Foreskin keratinocyte (primary cell): ENCODE measurements at places on chromosomes 13 and 19.

GRCh38 chr19:49690656-49691242 is at the start of gene CPT1C:
Gene CPT1C, plus strand, starts transcription at chr19:49691116. Its CDS starts 1,137 bp downstream, at chr19:49692253.
- DNase-seq: no peak

GRCh38 chr19:1755467-1756171 is 2.3 kb downstream of the ONECUT3 start:
- no peak for DNase-seq

DNA sequence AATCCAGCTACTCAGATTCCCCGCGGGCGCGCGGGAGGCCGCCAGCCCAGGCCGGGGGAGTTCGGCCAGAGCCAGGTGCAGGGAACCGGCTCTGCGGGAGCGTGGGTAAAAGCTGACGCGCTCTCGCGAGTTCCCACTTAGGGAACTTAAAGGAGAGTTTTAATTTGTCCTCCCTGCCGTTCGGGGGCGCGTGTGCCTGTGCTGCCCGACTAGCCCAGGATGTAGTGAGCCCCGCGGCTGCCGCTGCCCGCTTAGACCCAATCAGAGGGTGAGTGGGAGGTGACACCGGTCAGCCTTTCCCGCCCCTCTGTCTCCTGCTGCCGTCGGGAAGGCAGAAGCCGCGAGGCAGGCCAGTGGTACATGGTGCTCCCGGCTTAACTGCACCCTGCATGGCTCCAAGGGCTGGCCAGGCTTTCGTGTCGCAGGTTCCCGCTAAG is 36.0 kb upstream of the NEK3 start:
- DNase-seq: peak; percentile 44

- DNase-seq: no peak
Measured at GRCh38 chr19:55820037-55820436, 11.8 kb downstream of the NLRP11 start.

GRCh38 chr19:16875584-16876555 is 12.9 kb upstream of the F2RL3 start:
- DNase-seq: no peak

DNA sequence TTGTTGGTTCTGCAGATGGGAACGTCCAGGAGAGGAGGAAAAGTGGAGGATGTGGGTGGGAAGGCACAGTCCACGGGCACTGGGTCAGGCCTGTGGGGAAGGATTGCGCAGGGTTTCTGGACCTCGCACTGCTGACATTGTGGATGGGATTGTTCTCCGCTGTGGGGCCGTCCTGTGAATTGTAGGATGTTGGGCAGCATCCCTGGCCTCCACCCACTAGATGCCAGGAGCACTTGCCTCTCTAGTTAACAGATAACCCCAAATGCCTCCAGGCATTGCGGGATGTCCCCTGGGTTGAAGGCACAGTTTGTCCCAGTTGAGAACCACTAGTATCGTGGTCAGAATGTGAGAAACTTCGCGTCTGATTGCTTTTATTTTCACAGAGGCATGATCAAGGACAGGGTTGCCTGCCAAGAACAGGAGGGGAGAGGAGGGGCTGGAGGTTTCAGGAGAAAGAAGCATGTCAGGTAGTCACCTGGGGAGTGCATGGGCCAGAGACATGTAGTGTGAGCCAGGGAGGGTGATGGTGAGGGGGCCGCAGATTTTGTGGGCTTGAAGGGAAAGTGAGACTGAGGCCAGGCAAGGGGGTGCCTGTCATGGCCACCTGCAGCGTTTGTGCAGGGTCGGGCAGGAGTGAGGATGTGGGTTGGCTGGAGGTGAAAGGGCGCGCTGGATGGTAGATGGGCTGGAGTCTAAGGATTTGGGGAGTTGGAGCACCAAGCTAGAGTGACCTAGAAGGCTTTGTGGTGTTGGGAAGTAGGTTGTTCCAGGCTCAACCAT is 3.2 kb downstream of the ZNF628 start:
- no peak for DNase-seq

- DNase-seq: no peak
Measured at GRCh38 chr13:22194106-22194805, 523.4 kb downstream of the FGF9 start.

DNA sequence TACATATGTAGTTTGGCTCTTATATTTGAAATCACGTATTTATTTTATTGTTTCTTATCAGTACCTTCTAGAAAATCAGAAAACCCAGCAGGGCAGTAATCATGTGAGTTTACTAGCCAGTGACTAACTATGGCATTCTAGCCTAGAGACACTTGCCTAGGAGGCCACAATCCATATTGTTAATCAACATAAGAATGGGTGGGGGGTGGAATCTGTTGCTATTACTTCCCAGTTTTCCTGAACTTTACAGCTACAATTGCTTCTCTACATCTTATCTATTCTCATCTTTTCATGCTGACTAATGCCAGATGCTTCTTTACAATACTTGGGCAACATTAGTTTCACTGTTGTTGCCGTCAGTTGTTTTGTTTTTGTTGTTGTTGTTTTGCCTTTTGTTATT is 18.7 kb upstream of the ATXN8OS start:
- DNase-seq: no peak

DNA sequence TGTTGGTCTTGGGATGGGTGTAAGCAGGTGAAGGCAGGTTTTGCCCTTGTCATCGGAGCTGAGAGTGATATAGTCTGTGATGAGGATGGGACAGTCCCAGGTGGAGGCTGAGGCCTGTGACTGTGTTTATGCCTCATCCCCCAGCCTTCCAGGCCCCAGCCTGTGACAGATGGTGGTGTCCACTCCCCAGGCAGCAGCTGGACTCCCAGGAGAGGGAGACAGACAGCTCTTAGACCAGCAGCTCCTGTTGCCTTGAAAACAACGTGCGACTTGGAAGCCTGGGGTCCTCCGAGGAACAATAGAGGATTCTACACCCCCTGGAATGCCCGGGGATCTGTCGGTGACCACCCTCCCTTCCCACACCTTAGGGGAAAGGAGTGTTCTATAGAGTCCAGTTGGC is 63.8 kb downstream of the CHST8 start:
- DNase-seq: no peak
